ENCODE measurements at places on chromosomes 16 and 17.

DNA sequence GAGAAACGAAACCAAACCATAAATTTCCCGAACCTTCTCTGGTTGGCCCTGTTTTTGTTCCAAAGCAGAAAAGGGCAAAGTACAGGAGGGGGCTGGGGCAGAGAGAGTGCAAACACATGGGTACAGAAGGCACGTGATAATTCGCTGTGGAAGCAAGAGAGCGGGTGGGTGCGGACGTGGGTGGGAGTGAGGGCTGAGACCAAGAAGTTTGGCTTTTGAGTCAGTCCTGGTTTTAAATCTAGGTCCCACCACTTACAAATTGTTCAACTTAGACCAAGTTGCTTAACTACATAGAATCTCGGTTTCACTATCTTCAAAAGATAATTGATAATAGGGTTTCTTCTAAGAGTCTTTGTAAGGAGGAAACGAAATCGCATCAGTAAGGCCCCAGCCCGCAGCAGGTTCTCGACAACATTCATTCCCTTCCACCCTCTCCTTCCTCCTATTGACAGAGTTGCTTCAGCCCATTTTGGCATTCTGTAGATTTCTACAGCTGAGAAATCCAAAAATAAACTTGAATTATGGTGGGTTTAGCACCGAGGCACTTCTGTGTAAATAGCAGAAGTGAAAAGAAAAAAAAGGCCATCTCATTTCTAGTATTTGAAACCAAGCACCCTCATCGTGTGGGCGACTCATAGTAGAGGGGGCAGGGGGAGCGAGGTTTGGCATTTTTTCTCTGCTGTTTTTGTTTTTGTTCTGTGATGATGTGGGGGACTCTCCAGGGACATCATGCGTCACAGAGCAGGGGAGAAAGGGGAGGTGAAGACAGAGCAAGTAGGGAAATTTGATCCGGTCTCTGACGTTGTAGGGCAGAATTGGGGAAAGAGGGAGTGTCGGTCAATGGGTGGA is 33.6 kb upstream of the CCR7 start:
- DNase-seq, result no peak

- DNase-seq, result no peak
Observed at GRCh38 chr17:60542071-60542470, 16.0 kb upstream of the APPBP2 start.

GRCh38 chr16:75202069-75202590 is 4.8 kb downstream of the CTRB2 start:
- DNase-seq, result no peak

DNA sequence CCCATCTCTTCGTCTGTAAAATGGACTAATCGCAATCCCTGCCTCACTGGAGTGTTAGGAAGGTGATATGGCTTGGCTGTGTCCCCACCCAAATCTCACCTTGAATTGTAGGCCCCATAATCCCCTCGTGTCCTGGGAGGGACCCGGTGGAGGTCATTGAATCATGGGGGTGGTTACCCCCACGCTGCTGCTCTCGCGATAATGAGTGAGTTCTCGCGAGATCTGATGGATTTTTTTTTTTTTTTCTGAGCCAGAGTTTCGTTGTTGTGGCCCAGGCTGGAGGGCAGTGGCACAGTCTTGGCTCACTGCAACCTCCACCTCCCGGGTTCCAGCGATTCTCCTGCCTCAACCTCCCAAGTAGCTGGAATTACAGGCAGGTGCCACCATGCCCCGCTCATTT is 11.2 kb downstream of the TRARG1 start:
- DNase-seq, result no peak

DNA sequence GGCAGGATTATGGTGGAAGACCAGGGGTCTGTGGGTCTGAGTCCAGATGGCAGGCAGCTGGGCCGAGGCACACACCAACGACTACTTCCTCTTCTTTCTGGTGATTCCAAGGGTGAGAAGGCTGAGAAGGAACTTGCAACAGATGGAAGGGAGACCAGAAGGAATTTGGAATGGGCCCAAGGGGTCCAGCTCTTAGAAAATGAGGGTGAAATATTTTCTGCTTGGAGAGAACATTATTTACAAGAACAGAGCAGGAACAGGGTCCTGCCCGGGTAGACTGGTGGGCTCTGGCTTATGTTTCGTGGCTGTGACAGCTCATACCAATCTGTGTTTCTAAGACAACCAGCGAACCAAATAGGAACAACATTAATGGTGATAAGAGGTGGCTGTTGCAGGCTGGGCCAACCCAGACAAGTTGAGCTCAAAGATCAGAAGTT is 36.6 kb downstream of the CCDC42 start:
- no peak for DNase-seq

DNA sequence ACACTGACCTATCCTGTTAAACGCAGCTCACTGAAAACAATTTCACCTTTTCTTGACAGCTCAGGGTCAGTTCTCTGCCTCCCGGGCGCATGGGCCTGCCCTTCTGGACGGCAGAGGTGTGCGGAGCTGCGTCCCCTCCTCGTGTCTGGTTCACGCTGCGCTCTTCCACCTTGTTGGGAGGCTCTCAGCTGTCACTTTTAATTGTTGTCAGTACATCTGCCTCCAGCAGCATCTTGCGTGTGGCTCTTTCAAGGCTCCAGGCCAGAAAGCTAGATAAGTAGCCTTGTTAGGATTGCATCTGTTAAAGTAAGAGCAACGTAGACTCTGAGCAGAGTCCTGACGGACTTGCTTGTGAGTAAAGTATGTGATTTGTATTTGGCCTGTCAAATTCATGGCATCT is 59.4 kb downstream of the MGAT5B start:
- DNase-seq, result no peak

GRCh38 chr16:87860553-87861299 is 8.6 kb downstream of the SLC7A5 start:
- DNase-seq, result no peak

DNA sequence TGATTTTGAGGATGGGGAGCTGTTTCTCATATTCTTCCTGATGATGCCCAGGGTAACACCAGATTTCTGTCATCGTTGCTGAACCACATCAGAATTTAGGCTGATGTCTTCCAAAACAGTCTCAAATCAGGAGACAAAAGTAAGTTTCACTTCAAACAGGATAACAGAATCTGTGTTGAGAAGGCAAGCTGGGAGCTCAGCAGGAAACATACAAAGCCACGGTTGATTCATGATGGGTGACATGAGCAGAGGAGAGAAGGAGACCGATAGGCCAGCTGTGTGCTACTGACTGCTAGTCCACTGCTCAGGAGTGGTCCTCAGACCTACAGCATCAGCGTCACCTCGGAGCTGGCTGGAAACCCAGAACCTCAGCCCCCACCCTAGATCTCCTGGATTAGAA is 62.9 kb upstream of the RCVRN start:
- DNase-seq, result no peak

DNA sequence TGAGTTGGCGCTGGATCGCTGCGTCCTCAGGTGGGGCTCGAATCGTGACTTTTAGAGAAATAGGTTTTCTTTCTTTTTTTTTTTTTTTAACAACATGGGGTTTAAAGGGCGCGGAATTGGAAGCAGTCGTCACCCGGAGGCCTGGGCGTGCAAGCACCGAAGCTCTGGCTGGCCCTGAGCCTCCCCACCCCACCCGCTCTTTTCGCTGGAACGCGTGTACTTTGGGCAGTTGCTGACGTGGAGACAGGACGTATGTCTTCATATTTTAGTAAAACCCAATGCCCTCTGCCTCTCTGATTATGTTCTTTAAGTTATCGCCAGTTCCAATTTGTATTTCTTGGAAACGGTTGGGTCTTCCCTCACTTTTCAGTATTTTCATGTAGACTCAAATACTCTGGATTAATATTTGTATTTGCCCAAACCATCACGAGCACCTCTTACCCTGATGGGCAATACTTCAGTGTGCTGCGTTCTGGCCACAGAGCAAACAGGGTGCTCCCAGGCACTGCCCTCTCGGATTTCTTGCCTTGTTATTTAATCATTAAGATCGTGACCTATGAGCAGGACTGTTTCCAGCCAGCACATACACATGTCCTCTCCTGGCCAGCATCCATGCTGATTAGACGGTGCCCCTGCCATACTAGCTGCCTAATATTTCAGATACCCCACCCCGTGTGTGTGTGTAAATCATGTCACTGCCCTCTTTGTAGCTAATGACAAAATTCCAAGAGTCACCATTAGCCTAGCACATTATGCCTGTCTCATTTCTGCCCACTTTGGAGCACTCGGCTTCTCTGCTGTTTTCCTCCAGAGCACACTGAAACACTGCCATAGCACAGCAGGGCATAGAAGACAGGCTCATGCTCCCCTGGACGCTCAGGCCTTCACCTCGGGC is 805 bp upstream of the C16orf95 start:
- no peak for DNase-seq

DNA sequence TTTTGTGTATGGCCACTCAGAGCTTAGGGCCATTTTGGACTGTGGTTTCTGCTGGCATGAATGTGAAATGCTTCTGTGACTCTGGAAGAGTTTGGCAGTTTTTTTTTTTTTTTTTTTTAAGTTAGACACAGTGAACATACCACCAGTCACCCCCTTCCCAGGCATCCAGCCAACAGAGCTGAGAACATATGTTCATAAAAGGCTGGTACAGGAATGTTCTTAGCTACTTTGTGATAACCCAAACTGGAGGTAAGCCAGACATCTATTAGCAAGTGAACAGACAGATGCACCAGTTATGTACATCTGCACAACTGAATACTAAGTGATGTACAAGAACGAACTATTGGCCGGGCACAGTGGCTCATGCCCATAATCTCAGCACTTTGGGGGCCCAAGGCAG is 92.7 kb downstream of the ABCC1 start:
- no peak for DNase-seq

GRCh38 chr17:43171586-43172487 is 823 bp downstream of the NBR1 start:
- no peak for DNase-seq

- DNase-seq, result no peak
Observed at GRCh38 chr17:40100419-40100668, at the start of gene NR1D1. TSS of gene NR1D1 (minus strand) at chr17:40100589. CDS start at chr17:40100094, 495 bp downstream.

- DNase-seq, result no peak
Observed at GRCh38 chr17:67136191-67137025, 92.1 kb downstream of the CACNG1 start.

DNA sequence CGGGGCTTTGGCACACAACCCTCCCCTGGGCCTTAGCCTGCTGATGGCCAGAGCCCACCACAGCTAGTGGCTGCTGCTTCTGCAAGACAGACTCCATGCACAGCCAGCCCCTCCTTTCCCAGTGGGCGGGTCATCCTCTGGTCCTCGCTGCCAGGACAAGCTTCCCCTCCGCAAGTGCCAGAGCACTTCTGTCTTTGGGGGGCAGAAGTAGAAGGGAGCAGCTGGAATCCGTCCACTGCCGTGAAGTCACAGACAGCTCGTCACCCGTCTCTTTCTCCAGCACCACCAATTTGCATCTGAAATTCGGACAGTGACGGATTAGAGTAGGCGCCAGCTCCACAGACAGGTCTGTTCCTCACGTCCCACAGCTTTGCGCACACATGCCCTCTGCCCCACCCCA is 31.3 kb upstream of the NAT9 start:
- DNase-seq, result no peak

- DNase-seq, result no peak
Observed at GRCh38 chr16:7628981-7629380, 296.3 kb downstream of the RBFOX1 start.

GRCh38 chr17:60819447-60820130 is 141.9 kb downstream of the BCAS3 start:
- DNase-seq, result no peak

- DNase-seq, result no peak
Observed at GRCh38 chr16:8589057-8589899, 1.0 kb downstream of the TMEM114 start.

GRCh38 chr17:33039874-33040273 is 48.2 kb downstream of the SPACA3 start:
- no peak for DNase-seq

DNA sequence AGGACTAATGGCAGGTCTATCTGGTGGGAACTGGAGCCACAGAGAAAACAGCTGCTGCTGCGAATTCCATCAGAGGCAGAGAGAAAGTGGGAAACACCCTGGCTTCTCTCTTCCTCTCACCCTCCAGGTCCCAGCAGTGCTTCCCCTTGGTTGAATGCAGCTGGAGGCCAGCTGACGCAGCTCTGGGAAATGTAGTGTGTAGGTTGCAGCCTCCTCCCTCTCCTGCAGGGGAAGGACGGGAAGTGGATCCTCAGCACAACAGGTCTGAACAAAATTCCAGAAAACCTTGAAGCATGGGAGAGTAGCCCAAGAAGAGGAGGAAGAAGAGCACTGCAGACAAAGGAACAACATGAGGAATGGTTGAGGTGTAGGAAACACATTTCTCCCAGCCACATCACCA is 67.8 kb upstream of the MMP2 start:
- DNase-seq, result no peak

DNA sequence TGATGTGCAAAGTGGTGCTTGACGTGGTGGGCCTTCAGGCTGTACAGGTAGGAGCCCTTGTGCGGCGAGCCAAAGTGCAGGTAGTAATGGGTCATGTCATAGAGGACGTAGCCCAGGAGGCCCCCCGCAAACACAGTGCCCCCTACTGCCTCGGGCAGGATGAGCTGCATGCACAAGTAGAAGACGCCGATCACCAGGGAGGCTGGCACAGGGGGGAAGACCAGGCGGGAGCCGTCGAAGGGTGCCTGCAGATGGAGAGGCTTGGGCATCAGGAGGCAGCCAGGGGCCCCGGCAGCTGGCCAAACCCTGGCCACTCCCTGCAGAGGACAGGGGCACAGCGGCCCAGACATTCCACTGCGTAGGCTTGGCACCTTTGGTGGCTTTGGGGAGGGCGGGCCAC is 15.7 kb upstream of the MLKL start:
- no peak for DNase-seq

- no peak for DNase-seq
Observed at GRCh38 chr17:4576729-4577322, 7.5 kb upstream of the SMTNL2 start.

GRCh38 chr16:89358030-89359005 is 132.0 kb downstream of the ANKRD11 start:
- DNase-seq, result no peak
